ENCODE measurements at places on chromosomes 2 and 18.

DNA sequence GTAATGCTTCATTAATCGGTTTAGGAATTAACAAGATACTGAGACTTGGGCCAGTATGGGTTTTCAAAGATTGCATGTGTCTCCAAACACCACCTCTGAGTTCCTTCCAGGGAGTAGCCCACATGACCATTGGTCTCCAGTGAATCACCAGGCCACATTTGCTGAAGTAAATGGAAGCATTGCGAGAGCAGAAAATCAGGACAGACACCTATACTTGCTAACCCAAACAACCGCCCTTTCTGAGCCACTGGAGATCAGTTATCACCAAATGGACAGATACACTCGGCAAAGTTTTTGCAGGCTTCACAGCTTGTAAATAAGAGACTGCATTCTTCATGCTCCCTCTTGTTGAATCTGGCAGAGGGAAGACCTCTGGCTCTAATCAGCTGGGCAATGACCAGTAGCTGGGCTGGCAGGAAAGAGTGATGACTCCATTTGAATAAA lies 40.9 kb downstream of the GATA6 start:
- no peak for DNase-seq

DNA sequence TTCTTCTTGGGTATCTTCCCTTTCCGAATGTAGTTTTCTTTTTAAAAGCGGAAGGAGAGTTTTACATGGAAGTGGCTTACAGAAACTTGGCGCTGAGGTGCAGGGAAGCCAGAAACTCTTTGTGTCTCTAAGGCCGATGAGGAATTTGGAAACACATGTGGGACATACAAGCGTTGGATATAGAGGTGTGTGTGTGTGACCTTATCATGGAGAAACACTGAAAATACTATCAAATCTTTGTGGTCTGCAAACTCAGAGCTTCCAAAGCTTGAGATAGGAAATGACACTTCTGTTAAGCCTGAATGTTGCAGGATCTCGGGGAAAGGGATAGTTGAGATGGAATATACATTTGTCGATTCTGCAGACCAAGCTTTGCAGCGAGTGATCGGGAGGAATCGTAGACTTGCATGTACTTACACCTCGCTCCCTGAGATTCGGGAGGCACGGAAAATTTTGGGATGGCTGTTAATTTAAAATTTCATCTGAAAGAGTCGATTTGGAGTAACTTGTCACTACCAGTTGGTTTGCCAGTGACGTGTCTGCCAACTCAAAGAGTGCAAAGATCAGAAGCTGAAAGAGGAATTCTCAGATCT lies 1.0 kb downstream of the NAB1 start:
- DNase-seq = no peak

DNA sequence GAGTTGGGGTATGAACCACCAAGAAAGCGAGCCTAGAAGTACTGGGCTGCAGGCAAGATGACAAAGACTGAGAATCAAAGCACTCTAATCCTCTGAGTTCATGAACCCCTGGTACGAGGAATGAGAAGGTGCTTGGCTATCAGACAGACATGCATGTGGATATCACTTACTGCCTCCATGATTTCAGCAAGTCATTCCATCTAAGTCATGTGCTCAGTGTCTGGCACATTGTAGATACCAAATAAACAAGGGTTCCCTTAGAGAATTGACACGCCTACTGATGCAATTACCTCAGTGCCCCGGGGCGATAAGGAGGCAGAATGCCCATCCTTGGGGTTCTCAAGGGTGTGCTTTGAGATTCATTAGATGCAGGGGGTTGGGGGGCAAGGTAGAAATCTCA lies 125.6 kb upstream of the PKDCC start:
- DNase-seq = no peak

DNA sequence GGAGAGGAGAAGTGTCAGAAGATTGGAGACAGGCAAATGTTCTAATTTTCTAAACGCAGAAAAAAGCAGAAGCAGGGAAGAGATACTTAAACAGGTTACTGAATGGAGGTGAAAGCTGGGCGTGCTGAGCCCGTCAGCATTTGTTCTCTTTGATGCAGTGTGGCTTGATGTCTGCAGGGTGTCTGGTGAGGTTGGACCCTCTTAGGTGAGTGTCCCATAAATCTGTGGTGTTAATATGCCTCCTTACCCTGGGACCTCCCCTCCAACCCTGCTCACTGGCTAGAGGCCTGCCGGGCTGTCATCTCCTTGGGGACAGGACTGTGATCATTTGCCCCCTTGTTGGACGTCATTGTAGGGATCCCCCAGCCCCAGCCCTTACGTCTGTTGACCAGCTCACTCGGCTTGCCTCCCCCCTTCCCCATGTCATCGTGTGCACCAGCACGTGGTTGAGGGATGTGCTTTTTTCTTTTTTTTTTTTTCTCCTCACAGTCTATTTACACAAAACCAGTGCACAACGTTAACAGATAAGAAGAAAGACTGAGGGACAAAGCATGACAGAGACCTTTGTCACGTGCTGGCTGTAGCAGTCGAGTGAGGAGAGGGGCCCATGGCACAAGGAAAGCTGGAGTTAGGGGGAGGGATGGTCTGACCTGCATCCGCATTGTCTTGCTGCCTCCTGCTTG lies 56.4 kb downstream of the NCK2 start:
- DNase-seq = no peak

- no peak for DNase-seq
These were observed 151.6 kb downstream of the RTN4 start for GRCh38 chr2:54898456-54899226.

DNA sequence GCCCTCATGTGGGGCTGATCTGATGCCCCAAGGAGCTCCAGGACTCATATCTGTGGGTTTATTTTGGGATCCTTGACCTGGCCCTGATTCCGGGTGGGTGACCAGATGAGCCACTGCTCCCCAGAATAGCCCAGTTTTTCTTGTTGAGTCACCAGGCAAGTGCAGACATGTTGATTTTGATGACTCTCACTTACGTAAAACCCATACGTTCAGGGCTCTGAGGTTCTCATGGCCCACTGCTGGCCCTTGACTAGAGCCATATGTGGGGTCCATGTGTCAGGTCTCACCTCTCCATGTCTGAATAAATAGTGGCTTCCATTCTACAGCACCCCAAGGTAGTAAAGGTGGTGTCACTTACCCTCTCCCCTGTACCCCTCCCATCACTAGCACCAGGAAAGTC lies 41.9 kb downstream of the CDC42EP3 start:
- no peak for DNase-seq

- DNase-seq = no peak
These were observed 145.7 kb downstream of the PTGR3 start for GRCh38 chr18:75063196-75063595.

DNA sequence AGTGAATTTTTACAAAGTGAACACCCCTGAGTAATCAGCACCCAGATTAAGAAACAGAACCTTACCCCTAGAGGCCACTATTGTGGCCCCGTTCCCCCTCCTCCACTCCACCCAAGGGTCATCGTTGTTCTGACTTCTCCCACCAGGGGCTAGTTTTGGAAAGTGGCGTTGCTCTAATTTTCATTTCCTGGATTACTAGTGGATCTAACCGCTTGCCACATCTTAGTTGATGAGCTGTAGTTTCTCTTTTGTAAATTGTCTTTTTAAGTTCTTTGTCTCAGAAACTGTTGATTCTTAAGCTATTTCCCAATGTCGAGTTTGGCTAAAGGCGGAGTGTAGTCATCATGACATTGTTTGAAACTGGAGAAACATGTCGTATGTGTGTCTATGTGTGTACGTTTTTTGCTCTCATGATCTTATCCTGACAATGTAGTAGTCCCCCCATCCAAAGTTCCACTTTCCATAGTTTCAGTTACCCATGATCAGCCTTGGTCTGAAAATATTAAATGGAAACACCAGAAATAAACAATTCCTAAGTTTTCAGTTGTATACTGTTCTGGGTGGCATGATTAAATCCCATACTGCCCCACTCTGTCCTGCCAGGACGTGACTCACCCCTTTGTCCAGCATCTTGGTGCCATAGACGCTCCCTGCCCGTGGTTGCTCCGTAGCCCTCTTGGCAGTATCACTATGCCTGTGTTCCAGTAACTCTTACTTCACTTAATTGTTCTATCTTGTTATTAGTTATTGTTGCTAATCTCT lies 71.0 kb upstream of the SP3 start:
- DNase-seq = no peak

DNA sequence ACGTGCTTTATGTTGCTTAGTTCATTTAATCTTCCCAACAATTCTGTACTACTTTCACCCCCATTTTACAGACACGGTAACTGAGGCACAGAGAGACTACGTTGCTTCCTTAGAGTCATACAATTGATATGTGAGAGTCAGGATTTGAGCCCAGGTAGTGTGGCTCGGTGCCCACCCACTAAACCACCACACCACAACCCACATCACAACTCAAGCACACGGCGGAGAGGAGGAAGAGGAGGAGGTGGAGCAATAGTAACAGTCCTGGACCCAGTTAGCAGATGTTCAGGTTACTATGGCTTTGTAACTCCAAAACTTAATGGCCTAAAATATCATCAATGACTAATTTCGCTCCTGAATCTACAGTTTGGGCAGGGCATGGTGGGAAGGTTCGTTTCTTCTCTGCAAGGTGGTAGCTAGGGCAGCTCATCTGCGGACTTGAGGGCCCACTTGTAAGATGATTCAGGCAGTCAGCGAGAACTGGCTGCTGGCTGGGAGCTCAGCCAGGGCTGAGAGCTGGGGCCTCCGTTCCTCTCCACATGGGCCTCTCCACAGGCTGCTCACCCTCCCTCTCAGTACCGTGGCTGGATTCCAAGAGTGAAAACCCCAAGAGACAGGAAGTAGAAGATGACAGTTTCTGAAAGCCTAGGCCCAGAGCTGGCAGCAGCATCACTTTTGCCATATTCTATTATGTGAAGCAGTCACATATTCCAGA lies 167.1 kb downstream of the ZFP36L2 start:
- peak; percentile 12 for DNase-seq

DNA sequence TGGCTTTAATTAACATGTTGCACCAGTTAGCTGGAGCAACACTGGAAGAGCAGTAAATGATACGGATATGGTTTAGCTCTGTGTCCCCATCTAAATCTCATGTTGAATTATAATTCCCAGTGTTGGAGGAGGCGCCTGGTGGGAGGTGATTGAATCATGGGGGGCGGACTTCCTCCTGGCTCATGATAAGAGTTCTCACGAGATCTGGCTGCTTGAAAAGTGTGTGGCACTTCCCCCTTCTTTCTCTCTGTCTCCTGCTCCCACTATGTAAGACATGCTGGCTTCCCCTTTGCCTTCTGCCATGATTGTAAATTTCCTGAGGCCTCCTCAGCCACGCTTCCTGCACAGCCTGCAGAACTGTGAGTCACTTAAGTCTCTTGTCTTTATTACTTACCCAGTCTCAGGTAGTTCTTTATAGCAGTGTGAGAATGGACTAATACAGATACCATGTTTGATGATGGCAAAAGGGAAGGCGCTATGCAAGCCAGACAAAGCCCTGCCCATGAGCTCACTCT lies 963.6 kb downstream of the SOCS6 start:
- DNase-seq = no peak

DNA sequence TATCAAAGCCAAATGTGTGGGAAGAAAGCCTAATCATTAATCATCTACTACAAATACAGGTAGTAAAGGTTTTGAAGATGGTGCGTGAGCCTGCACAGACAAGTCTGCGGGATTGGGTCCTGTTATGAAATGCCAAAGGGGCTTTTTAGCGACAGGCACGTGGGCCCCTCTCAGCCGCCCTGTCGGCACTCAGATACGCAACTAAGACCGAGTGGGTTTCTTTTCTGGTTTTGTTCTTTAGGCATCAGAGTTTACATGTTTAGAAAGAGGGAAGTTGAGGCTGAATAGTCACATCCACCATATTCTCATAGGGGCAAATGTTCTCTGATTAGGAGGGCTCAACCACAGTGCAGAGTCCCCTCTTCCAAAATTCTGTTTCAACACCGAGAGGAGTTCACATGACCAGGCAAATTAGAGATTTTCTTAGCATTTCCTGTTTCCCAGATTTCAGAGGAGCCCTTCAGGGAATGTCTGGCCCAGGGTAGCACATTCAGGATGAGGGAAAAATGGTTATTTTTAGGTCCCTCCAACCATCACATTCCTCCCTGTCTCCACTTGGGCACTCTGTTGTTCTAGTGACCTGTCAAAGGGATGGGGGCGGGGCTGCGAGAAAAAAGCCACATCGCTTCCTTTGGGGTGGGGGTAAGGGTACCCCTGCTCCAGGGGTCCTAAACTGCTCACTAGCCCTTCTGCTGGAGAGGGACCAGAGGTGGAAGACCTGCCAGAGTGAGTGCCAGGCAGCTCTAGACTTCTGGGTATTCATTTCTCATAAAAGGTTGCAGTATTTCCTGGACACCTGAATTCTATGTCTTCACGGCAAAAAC lies 159.2 kb downstream of the BCL2 start:
- no peak for DNase-seq

GRCh38 chr18:55073116-55073515 lies 113.9 kb upstream of the CCDC68 start:
- DNase-seq = no peak

DNA sequence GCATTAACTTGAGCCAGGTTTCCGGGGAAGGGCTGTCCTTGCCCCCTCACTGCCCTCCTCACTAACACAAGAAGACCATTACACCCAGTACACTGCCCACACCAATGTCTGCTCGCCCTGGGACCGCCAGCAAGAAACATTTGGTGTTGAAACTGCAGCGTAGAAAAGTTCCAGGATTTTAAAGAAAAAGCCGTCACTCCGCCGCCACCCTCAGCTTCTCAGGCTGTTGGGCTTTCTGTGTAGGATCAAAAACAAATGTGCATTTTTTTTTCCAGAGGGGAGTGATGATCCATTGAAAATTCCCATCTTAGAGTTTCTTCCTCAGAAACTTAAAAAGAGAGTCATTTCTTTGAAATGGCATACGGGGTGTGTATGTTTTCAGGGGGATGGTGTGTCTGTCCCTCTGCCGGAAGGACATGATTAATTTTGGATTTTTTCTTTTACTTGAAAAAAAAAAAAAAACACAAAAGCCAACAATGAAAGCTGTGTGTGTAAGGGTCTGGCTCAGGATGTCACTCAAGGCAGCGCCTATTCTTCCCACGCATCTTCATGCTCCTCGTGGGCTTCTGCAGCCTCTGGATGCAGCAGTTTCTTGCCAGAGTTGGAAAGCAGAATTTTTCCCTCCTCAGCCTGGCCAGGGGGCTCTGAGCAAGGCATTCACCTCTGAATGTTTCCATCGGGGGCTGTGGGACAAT lies 184.9 kb downstream of the GLI2 start:
- no peak for DNase-seq

GRCh38 chr2:11074246-11074820 lies 80.9 kb upstream of the SLC66A3 start:
- DNase-seq = no peak

Data from stimulated activated CD4-positive, alpha-beta T cell treated with anti-CD3 and anti-CD28 coated beads, TNF-alpha, amount 100 ng/mL, for 1 hour (primary cell).